ENCODE measurements at places on chromosomes 11 and 22.
A peak's percentile ranks its signal among the peaks of the same experiment; 100 is the strongest.

DNA sequence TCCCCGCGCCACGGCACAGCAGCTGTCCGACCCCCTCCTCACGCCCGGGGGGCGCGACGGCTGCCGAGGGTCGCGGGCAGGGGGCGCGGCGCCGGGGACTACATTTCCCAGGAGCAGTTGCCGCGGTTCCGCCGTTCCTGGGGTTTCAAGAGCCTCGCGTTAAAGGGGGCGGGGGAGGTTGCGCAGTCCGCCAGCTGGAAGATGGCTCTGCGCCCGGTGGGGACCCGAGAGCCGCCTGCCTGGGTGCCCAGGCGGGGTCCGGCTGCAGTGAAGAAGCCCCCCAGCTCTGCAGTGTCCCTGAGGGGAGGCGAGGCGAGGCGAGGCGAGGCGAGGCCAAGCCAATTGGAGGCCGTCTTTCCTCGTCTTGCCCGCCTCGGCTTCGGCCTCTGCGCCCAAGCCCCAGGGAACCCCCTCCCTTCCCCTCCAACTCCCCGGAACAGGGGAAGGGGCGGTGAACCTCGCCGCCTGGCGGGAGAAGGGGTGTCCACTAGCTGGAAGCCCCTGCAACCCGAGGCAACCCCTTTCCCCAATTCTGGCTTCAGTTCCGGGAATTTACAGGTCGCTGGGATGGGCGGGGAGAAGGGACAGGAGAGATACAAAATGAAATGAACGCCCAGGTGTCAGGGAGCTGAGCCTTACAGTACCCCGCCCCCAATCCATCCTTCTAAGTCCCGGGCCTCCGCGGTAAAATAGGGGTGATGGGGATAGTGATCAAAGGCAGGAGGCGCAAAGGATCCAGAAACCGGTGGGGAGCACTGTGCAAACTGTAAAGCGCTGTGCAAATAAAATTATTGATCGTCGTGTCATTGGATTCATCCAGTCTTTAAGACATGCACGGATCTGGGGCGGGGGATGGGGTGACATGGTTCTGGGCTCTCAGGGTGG is 5.2 kb upstream of the GCAT start:
- DNase-seq, result no peak

- no peak for DNase-seq
These were observed 1.3 kb upstream of the FOLR1 start for GRCh38 chr11:72190631-72191071.

GRCh38 chr11:47152953-47153950 is 23.4 kb downstream of the ARFGAP2 start:
- peak; percentile 55 for DNase-seq

- DNase-seq, result no peak
These were observed 37.9 kb downstream of the ST14 start for GRCh38 chr11:130197386-130198035.

GRCh38 chr11:122242731-122243130 is 126.7 kb upstream of the BLID start:
- no peak for DNase-seq

DNA sequence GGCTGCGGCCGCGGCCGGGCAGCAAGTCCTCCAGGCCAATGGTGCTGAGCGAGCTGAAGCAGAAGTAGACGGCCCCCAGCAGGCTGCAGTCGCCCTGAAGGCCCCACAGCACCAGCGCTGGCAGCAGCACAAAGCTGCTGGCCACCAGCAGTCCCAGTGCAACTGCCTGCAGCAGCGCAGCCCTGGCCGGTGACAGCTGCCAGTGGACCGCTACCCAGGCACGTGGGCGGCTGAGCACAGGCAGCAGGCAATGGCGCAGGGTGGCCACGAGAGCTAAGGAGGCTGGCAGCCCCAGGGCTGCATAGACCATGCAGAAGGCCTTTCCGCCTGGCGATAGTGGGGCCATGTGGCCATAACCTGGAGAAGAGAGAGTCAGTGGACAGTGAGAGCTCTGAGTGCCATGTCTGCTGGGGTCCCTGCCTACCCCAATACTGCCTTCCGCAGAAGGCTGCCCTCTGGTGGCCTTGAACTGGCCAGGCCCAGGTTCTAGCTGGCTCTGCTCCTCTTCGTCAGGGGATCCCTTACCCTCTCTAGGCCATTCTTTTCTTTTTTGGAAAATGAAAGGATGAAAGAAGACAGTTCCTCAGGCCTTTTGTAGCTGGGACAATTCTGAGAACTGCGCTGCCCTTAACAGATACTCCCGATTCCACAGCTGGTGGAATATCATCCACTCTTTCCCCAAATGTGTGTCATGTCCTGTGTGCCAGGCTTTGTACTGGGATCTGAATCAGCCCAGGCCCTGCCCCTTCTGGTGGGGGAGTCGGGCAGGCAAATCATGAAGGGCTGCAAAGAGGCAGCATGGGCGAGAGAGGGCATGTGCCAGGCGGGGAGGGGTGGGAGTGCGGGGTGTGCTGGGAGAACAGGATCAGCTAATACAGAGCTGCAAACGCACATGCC is 1.8 kb downstream of the KCNK7 start:
- no peak for DNase-seq

- no peak for DNase-seq
These were observed 138.0 kb upstream of the POU2AF2 start for GRCh38 chr11:111107501-111107900.

DNA sequence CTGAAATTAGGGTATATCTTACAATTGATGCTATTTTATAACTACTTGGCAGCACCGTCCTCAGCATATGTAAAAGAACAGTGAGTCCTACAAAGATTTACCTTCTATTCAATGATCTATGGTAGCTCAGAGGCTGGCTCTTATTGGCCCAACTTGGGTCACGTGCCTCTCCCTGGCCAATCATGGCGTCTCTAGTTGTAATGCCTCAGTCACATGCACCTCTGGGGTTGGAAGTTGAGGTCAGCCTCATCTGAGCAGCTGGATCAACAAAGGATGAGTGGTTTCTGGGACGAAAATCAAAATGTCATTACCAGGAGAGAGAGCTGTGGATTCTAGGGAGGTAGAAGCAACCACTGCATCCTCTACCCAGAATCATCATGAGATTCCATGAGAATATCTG is 22.9 kb upstream of the ASPHD2 start:
- DNase-seq, result no peak

DNA sequence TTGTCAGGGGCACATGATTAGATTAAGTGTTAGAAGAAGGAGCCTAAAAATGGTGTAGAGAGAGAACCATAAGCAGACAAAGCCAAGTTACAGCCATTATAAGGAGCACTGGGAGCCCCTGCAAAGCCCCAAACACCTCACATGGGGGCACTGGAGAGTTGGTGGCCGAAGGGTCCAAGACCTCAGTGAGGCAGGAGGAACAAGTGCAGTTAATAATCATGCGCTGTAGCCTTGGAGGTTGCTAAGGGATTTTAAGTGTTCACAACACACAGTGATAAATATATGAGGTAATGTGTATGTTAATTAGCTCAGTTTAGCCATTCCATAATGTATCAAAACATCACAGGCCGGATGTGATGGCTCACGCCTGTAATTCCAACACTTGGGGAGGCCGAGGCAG is 54.4 kb upstream of the JAM3 start:
- DNase-seq, result no peak

DNA sequence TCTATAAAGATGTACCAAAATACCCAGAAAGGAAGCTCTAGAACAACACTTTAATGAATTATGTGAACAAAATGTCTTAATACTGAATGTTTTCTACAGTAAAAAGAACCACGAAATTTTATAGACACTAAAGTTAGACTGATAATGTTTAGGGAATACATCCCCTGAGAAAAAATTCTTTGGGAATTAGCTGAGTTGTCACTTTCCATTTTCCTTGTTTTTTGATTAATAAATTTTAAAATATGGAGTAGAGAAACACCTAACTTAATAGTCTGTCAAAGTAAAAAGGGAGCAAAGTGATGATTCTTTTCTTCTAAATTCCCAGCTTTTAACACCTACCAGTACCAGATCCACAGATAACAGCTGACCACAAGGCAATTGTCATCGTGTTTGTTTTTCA is 23.1 kb upstream of the SCN3B start:
- no peak for DNase-seq

DNA sequence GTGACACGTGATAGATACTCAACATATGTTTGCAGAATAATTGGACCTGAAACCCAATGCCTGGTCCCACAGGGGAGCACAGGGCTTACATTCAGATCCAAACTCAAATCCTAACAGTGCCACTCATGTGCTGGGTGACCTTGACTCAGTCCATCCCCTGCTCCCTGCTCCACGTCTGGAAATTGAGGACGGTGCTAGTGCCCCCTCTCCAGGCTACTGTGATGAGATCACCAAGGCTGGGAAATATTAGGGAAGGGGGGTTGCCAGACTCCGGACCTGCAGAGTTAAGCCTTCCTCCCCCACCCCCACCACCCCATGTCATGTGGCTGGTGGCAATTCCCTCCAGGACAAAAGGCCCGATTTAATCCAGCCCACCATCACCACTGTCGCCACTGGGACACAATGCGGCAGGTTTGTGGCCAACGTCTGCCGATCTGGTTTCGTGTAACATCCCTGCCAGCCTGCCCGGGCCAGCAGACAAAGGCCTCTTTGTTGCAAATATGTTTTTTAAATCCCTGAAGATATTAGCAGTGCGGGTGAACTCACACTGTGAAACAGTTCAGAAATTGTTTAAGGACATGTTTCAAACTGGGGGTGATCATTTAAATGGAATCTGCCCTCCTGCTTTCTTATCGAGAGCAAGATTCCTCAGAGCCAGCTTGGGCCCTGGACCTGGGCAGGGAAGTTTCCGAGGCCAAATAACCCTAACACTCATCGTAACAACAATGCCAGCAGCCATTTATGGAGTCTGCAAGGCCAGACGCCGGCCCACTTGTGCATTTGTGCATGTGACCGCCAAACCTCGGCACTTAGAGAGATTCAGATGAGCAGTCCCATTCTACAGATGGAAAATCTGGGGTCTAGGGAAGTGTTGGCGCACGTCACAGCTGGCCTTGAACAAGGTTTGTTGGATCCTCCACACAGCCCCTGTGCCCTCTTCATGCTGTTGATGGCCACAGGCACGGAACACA is 19.6 kb upstream of the MN1 start:
- peak; percentile 72 for DNase-seq

GRCh38 chr11:94662065-94662779 is 95.1 kb downstream of the PIWIL4 start:
- DNase-seq, result no peak

DNA sequence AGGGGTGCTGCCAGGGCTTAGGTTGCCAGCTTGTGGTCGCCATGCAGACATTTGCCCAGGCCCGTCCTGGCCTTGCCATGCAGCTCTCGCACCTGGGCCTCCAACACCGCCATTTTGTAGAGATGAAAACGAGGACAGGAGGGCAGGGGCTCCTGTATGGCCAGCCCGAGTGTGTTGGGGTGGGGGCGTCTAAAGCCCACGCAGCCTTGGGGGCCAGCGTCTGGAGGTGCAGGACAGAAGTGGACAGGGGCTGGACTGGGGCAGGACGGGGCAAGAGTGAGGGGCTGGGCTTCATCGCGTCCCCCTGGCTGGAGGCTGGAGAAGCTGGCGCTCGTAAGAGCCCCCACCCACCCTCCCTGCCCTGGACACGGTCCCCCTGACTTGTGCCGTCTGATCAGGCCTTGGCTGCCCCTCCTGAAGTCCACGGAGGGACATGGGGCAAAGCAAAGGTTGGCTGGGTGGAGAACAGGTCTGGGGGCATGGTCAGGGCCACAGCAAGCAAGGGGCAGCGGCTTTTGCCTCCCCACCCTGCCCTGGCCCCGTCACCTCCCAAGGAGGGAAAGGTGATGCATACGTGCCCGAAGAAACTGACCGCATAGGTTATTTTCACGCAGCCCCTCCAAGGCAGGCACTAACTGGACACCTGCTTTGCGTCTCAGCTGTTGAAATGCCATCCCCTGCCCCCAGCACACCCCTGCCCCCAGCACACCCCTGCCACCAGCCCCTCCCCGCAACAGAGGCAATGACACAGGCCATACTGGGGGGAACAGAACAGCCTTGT is 815 bp downstream of the TNNT3 start:
- no peak for DNase-seq

GRCh38 chr11:120714438-120714837 is 202.9 kb downstream of the GRIK4 start:
- no peak for DNase-seq

DNA sequence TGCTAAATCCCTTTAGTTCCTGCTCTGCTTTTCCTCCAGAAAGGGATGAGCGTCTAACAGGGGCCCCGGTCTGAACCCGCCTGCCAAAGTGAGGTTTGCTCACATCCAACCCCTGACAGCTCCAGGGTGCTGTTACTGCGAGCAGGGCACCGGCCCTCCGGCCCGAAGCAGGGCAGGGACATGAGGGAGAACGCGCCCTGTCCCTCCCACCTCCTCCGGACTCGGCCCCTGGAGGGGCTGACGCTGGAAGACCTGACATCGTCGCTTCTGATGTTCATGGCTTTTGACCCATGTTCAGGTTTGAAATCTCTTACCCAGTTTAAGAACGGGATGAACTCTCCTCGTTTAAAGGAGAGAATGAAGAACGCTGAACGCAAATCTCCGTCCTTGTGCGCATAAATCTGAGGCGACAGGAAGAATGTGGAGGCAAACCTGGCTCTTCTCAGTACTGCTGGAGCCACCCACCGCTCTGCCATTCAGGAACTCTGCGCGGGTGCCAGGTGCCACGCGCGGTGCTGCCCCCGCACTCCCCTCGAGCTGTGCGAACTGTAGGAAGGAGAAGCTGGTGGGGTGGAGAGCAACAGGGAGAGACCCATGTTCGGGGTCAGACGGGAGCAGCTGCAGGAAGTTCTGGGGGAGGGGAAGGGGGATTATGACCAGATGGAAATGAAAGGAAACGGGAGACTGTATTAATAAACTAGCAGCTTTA is 826 bp upstream of the EEF1G start:
- no peak for DNase-seq

DNA sequence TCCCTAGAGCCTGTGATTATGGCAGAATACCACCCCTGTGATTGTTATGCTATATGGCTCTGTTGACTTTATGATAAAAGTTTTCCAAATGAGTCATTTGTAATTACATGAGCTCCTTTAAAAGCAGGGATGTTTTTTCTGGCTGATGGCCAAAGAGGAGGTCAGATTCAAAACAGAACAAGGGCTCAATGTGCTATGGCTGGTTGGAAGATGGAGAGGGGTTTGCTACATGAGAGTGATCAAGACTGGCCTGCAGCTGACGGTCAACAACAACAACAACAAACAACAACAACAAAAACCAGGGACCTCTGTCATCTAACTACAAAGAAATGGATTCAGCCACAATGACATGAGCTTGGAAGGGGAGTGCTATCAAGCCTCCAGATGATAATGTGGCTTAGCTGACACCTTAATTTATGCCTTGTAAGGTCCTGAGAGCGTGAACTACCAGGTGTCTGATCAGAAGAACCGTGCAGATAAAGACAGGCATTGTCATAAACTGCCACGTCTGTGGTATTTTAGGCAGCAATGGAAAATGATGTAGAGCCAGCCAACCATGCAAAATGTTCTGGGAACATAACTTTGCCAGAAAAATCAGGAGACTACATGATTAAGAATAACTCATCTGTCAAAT is 47.2 kb downstream of the PIWIL3 start:
- peak; percentile 82 for DNase-seq

GRCh38 chr11:67574938-67575337 is 8.7 kb upstream of the GSTP1 start:
- DNase-seq, result no peak

- peak; percentile 76 for DNase-seq
These were observed 19.9 kb upstream of the SCN3B start for GRCh38 chr11:123674297-123674696.

- no peak for DNase-seq
These were observed 48.6 kb upstream of the LMO2 start for GRCh38 chr11:33940538-33940815.

- DNase-seq, result peak; percentile 96
These were observed 55.0 kb downstream of the MYH9 start for GRCh38 chr22:36332623-36333332.

GRCh38 chr11:42036201-42036600 is 576.7 kb upstream of the LRRC4C start:
- DNase-seq, result no peak
